Stimulated activated CD4-positive, alpha-beta T cell treated with anti-CD3 and anti-CD28 coated beads, Interleukin-1b, Interleukin-23, amount 100 ng/mL, for 1 hour (primary cell): ENCODE measurements at places on chromosomes 5 and 9.
A peak's percentile ranks its signal among the peaks of the same experiment; 100 is the strongest.

GRCh38 chr5:453725-454481 lies 10.9 kb downstream of the EXOC3 start:
- no peak for DNase-seq

GRCh38 chr9:37528652-37529471 lies 43.1 kb downstream of the POLR1E start:
- DNase-seq: peak; percentile 53

GRCh38 chr9:35962126-35962906 lies 4.4 kb upstream of the OR2S2 start:
- no peak for DNase-seq

- no peak for DNase-seq
These were observed at the start of gene KCNN2 for GRCh38 chr5:114361724-114362196. TSS of gene KCNN2 (plus strand) at chr5:114362070. CDS start at chr5:114362140, 70 bp downstream.

DNA sequence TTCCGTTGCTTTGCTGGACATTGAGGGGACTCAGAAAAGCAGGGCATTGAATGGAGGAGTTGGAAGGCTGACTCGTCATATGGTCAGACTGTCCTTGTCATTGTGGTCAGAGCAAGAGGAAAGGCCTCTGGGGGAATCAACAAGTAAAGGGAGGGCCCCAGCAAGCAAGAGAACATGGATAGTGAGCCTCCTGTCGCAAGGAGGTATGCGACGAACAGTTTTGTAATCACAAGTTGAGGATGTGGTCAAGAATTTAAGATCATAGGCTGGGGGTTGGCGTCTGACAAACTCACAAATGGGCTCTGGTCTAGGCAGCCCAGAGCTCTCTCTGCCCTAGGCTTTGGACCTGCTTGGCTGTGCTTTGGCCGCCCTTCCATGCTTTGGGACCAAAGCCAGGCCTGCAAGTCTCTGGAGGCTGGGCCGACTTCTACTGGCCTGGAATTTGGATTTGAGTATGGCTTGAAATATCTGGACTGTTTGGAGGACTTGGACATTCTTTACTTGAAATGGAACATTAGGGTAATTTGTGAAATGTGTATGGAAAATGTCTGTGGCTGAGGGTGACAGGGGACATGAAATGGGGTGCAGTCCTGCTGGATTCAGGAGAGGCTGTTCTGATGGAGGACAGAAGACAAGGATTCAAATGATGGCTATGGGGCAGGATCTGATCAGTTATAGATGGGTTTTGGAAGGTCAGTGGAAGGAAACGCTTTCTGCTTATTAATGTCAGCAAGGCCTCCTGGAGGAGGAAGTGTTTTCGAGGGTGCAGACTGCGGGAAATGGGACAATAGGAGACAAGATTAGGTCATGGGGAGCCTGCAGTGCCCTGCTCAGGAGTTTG lies 19.2 kb upstream of the NDST1 start:
- DNase-seq: no peak

- no peak for DNase-seq
These were observed 332.4 kb upstream of the CD180 start for GRCh38 chr5:67528953-67529352.
